ENCODE measurements at places on chromosomes 5 and 9. TPM values are rescaled to one million over a fixed set of nuclear protein-coding genes. Genes with fewer than 3 reads are reported as not detected.

ACTBL2 gene
- not detected for polyA plus RNA-seq

PCDHB9 gene
- 4.5 TPM for polyA plus RNA-seq

GARIN3 gene
- not detected for polyA plus RNA-seq

RNF180 gene
- polyA plus RNA-seq: 10.3 TPM

TAF11L5 gene
- polyA plus RNA-seq: not detected

SVEP1 gene
- 6.6 TPM for polyA plus RNA-seq

CDH12 gene
- 6.0 TPM for polyA plus RNA-seq

PCDHB5 gene
- polyA plus RNA-seq: 5.3 TPM

ANKRD33B gene
- polyA plus RNA-seq: 1.7 TPM

SPATA31A1 gene
- polyA plus RNA-seq: not detected

CER1 gene
- 1.1 TPM for polyA plus RNA-seq

PRUNE2 gene
- polyA plus RNA-seq: 16.8 TPM

ABCA2 gene
- polyA plus RNA-seq: 68.7 TPM

ZNF879 gene
- polyA plus RNA-seq: 8.5 TPM

PCDHB4 gene
- 2.0 TPM for polyA plus RNA-seq

LHX3 gene
- not detected for polyA plus RNA-seq

Data from renal pelvis (tissue), 12 donors.